ENCODE measurements at places on chromosomes 4 and X.
A peak's percentile ranks its signal among the peaks of the same experiment; 100 is the strongest.

DNA sequence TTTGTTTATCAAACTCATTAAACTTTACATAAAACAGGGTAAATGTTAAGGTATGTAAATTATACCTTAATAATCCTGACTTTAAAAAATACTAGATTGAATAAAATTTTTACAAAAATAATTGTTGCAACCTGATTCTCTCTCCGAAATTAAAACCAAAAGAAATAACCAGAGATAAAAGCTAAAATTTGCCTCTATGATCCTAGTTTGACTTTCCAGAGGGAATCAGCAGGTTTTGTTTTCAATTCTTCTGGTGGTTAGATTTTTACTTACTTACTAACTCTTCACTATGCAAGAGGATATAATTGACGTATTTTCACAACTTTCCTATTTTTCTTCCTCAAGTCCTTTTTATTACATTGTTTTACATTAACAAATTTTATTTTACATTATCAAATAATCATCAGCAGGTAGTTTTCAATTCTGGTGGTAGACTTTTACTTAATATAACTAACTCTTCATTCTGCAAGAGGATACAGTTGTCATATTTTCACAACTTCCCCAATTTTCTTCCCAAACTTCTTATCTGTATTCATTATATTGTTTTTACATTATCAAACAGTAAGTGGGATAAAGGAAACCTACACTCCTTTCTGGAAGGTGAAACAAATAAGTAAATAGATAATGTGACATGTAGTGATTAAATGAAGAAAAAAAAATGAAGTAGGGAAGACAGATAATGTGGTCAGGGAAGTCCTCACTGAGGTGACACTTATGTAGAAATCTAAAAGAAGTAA, 52.2 kb downstream of the TBCK start:
- H3K4me1 ChIP-seq: peaks cover 22% of the 10 kb centered on the region
- H3K27me3 ChIP-seq: no peaks in the 10 kb centered on the region
- H3K27ac ChIP-seq: peak overlapping the region; percentile 7
- no peak for DNase-seq

- H3K4me1 ChIP-seq: no peaks in the 10 kb centered on the region
- no peaks in the 10 kb centered on the region for H3K27me3 ChIP-seq
- H3K27ac ChIP-seq: no peak overlapping the region
- H3K4me3 ChIP-seq: no peak overlapping the region
- no peak for DNase-seq
These were observed 55.6 kb upstream of the CCSER1 start for GRCh38 chr4:90071289-90072235.

- H3K27me3 ChIP-seq: no peaks in the 10 kb centered on the region
- peaks cover 6% of the 10 kb centered on the region for H3K36me3 ChIP-seq
- no peak overlapping the region for H3K27ac ChIP-seq
- H3K4me3 ChIP-seq: no peak overlapping the region
- H3K4me1 ChIP-seq: no peaks in the 10 kb centered on the region
These were observed 39.7 kb upstream of the OGT start for GRCh38 chrX:71493111-71493613.

DNA sequence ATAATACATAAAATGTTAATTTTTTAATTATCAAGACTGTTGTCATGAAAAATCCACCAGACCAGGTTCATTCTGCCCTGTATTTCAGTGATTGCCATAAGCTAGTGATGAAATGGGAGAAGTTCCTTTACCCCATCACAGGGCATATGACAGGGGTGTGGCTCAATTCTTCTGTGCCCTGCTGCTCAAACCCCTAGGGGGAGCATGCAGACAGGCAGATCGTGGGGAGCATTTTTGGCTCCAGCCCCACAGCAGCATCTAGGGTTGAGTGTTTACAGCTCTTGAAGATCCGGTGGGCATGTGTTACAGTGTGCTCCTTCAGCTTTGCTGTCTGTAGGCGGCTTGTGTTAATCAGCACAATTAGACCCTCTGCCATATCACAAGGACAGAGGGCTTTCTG, 700.7 kb downstream of the PCDH18 start:
- H3K27me3 ChIP-seq: no peaks in the 10 kb centered on the region
- no peaks in the 10 kb centered on the region for H3K4me1 ChIP-seq
- no peak overlapping the region for H3K4me3 ChIP-seq
- no peak for DNase-seq

DNA sequence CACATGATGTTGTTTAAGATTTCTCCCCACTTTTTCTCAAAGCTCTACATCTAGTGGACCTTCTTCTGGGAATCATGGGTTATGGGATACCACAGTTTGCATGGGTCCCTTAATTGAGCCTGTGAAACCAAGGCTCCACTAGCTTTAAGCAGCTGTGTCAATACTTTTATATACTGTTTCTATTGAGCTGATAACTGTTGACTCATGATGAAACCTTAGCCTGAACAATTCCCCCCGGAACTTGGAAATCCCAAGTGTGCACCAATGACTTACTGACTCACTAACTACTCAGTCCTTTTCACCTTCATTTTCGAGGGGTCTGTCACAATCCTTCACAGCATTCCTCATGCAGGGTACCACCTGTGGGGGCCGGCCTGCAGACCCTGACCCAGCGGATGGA, 12.7 kb upstream of the SPIN4 start:
- no peak for DNase-seq
- H3K4me3 ChIP-seq: no peak overlapping the region
- peaks cover 11% of the 10 kb centered on the region for H3K36me3 ChIP-seq
- H3K27ac ChIP-seq: no peak overlapping the region

DNA sequence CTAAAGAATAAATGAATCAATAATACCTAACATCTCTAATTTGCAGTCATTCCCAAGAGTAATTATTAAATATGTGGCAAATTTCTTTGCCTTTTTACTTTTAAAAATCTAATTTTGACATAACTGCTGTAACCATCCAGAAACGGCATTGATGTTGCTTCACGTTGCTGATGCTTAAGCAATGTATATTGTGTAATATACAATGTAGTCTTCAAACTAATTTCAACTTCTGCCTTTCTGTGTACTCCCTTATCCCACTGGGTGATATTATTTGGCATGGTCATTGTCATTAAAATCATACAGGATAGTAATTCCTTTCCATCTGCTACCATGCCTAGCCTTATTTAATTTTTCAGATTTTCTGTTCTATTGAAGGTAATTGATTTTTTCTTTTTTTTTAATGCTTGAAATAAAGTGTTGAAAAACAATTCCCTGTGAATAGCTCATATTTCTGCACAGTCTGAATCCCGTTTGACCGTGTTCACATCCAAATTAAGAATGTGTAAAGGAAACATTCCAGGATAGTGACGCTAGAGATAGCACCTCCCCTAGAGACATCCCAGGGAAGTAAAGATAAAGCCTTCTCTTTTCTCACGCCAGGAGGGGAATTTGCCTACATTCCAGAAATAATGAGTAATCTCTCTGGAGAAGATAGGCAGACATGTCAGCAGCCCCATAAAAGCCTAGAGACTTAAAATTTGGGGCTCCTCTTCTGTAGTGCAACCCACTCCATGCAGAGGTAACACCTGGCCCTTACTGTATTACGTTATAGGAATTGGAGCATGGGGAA, 8.6 kb downstream of the FAM200B start:
- H3K27ac ChIP-seq: peak overlapping the region; percentile 94
- peaks cover 29% of the 10 kb centered on the region for H3K36me3 ChIP-seq
- no peaks in the 10 kb centered on the region for H3K27me3 ChIP-seq
- peaks cover 17% of the 10 kb centered on the region for H3K4me1 ChIP-seq
- DNase-seq: no peak
- no peak overlapping the region for H3K4me3 ChIP-seq

- H3K27ac ChIP-seq: no peak overlapping the region
- no peaks in the 10 kb centered on the region for H3K27me3 ChIP-seq
- no peak overlapping the region for H3K4me3 ChIP-seq
- no peaks in the 10 kb centered on the region for H3K36me3 ChIP-seq
- no peak for DNase-seq
These were observed 107.2 kb upstream of the LIMCH1 start for GRCh38 chr4:41430792-41431191.

GRCh38 chr4:146121757-146122156, 53.8 kb upstream of the LSM6 start:
- H3K36me3 ChIP-seq: no peaks in the 10 kb centered on the region
- no peaks in the 10 kb centered on the region for H3K4me1 ChIP-seq
- no peak for DNase-seq
- no peak overlapping the region for H3K27ac ChIP-seq

DNA sequence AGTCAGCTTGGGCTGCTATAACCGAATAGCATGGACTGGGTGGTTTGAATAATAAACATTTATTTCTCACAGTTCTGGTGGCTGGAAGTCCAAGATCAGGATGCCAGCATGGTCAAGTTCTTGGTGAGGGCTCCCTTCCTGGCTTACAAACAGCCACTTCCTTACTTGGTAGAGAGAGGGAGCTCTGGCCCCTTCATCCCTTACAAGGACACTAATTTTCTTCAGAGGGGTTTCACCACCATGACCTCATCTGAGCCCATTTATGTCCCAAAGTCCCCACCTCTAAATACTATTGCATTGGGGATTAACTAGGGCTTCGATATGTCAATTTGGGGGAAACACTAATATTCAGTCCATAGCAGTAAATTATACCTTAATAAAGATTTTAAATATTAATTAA, 61.8 kb downstream of the CLNK start:
- no peak overlapping the region for H3K27ac ChIP-seq
- peaks cover 50% of the 10 kb centered on the region for H3K4me1 ChIP-seq
- H3K36me3 ChIP-seq: no peaks in the 10 kb centered on the region
- peaks cover 1% of the 10 kb centered on the region for H3K27me3 ChIP-seq

DNA sequence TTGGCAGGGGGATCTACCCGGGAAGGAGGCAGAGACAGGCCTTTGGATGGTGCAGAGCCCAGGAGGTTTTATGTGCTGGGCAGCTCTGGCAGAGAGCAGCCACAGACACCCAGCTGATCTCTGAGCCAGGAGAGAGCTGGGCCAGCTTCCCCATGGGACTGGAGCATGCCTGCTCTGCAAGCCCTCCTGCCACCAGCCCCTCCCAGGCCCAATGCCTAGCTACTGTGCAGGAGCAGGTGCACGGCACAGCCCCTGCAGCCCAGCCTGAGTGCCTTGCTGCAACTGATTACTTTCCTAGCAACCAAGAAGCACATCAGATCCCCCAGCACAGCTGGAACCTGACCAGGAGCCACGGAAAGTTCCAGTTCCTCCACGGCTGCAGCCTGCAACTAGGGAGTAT, 57.8 kb upstream of the BEND2 start:
- no peak overlapping the region for H3K4me3 ChIP-seq
- peaks cover 19% of the 10 kb centered on the region for H3K36me3 ChIP-seq
- H3K27me3 ChIP-seq: no peaks in the 10 kb centered on the region

DNA sequence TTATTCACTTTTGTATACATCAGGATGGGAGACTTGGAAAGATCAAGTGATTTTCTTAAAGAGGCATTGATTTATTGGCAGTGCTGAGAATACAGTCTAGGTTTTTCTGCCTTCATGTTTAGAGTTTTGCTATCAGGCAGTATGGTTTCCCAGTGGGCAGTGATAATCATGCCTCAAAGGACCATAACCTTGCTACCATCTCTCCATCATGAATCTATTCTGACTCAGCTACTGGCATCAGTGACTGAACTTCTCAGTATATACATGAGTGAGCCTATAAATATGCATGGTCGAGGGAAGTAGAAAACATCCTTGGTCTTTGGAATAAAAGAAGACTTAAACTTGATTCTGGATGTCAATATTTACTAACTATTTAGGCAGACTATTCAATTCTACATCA, 562.0 kb upstream of the AADAT start:
- no peak for DNase-seq
- peaks cover 23% of the 10 kb centered on the region for H3K4me1 ChIP-seq
- H3K4me3 ChIP-seq: no peak overlapping the region

DNA sequence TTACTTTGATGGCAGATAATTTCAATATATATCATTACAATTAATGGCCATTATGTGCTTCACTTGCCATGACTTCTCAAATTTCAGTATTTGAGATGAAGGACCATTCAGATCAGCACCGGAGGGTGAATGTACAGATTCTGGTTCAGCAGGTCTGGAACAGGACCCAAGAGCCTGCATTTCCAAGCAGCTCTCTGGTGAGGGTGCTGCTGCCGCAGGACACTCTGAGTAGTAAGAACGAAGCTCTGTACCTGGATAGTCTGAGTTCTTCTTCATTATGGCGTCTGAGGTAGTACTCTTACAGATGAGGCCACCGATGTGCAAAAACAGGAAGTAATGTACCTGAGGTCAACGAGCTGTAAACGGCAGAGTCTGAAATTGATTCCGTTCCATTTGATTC, 228.2 kb downstream of the FBXW7 start:
- no peaks in the 10 kb centered on the region for H3K36me3 ChIP-seq
- peaks cover 20% of the 10 kb centered on the region for H3K4me1 ChIP-seq
- no peak overlapping the region for H3K4me3 ChIP-seq
- no peak overlapping the region for H3K27ac ChIP-seq

- no peak overlapping the region for H3K27ac ChIP-seq
- DNase-seq: no peak
- no peak overlapping the region for H3K4me3 ChIP-seq
- H3K27me3 ChIP-seq: no peaks in the 10 kb centered on the region
- H3K4me1 ChIP-seq: peaks cover 5% of the 10 kb centered on the region
These were observed 184.9 kb upstream of the PCDH7 start for GRCh38 chr4:30535255-30535654.

GRCh38 chrX:73239242-73239641, 24.6 kb upstream of the NAP1L2 start:
- DNase-seq: no peak
- no peaks in the 10 kb centered on the region for H3K36me3 ChIP-seq
- no peak overlapping the region for H3K4me3 ChIP-seq
- H3K4me1 ChIP-seq: no peaks in the 10 kb centered on the region
- H3K27ac ChIP-seq: no peak overlapping the region
- H3K27me3 ChIP-seq: no peaks in the 10 kb centered on the region

GRCh38 chrX:150163956-150164726, 199.0 kb upstream of the MAMLD1 start:
- H3K4me3 ChIP-seq: no peak overlapping the region
- no peaks in the 10 kb centered on the region for H3K4me1 ChIP-seq
- H3K27me3 ChIP-seq: no peaks in the 10 kb centered on the region
- no peak for DNase-seq

DNA sequence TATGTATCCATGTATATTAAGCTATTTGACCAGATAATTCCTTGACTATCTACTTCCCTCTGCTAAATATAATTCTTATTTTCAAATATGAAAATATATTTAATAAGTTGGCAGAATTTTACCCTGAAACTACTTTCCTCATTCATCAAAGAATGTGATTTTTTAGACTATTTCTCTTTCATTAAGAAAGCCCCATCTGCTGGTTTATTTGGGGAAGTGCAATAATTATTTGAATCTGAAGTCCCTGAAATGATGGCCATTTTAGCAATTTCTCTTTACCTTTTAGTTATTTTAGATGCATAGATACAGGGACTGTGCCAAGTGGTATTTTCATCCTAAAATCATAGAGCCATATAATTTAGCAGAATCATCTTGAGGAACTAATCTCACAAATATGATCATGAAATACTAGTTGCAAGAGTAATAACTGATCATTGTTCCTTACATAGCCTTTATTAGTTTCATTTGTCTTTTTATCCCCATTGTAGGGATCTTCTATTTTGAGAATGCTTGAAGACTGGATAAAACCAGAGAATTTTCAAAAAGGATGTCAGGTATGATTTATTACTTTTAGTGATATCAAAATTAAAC, 39.0 kb downstream of the ENPEP start:
- no peaks in the 10 kb centered on the region for H3K27me3 ChIP-seq
- no peaks in the 10 kb centered on the region for H3K4me1 ChIP-seq
- H3K36me3 ChIP-seq: peaks cover 4% of the 10 kb centered on the region
- DNase-seq: no peak
- no peak overlapping the region for H3K4me3 ChIP-seq
